ENCODE measurements at places on chromosomes 16 and 17.

DNA sequence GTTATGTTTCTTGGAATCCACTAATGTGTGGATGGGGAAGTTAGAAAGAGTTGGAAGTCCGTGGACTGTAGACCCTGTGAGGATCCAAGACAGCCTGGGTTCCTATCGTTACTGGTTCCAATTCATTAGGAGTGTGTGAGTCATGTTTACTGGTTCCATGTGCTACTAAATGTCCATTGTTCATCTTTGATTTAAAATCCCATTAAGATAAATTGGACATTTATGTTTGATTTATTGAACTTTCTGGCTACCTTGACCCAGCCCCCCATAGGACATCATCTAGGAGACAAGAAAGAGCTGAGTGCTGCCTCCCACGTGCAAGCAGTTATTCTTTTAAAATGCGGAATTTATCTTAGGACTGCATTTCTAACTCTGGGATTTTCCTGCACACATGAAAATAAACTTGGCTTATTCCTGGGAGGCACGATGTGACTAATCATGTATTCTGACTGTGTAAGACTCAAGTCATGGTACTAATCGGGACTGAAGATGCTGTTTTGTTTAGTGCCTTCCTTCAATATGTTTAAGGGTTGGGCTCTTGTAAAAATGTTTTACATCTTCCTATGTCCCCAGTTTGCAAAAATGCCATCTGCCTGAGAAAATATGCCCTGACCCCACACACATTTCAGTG, 53.4 kb downstream of the RGS9 start:
- DNase-seq, result no peak

GRCh38 chr16:87160234-87160636, 157.0 kb downstream of the C16orf95 start:
- peak; percentile 22 for DNase-seq

DNA sequence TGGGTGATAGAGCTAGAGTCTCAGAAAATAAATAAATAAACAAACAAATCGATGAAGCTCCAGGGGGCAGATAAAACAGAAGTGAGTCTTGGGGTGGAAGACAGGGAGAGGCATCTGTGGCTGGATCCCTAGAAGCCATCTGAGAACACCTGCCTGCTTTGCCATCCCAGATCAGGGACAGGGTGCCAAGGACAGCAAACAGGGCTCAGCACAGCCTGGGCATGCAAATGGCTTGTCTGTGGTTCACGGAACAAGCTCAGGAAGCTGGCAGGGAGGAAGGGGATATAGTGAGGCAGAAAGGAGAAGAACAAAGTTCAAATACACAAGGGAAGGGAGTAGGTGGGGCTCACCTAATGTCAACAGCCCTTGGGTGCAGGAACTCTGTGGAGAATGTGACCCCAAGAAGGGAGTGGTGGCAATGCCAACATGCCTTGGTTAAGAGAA, 27.5 kb downstream of the TRIM25 start:
- DNase-seq, result no peak

DNA sequence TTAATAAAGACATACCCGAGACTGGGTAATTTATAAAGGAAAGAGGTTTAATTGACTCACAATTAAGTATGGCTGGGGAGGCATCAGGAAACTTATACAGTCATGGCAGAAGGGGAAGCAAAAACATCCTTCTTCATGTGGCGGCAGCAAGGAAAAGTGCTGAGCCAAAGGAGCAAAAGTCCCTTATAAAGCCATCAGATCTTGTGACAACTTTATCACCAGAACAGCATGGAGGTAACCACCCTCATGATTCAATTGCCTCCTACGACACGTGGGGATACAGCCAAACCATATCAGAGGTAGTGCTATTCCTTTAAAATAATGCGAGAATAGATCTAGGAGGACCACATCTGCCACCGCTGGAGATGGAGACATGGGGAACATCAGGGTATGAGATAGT, 9.0 kb downstream of the C16orf54 start:
- no peak for DNase-seq

- DNase-seq, result no peak
Observed at GRCh38 chr17:8366231-8366630, 10.3 kb downstream of the KRABD2 start.

DNA sequence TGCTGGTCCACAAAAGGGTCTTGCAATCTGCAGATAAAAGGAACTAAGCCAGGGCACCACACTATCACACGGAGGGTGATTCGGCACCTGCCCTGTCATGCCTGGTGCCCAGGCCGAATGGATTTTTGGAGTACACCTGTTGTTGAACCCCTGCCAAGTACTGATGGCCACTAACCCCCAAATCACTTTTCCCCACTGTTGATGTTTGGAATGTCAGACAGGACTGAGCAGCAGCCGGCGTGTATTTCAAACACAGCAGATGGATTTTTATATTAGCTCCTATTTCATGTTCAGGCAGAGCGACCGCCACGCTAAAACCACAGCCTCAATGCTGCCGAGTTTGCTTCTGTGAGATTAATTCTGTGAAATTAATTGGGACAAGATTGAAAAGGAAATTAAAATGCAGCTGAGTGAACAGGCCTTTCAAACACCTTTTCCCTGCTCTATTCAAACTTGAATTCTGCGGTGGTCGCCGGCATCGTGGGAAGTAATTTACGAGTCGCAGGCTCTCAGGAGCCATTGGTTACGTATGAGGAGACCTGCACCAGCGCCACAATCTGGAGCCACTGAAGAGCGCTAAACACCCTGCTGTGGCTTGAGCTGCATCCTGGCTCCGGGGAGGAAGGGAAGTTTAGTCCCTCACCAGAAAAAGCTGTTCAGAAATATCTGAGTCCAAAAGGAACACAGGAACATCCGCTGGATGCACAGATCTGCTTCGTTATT, 48.5 kb downstream of the SNX11 start:
- no peak for DNase-seq

Measured in NB4 (cell line).